SJSA1 (cell line): ENCODE measurements at places on chromosomes 1 and 21. TPM values are rescaled to one million over a fixed set of nuclear protein-coding genes. Genes with fewer than 3 reads are reported as not detected.
A peak's percentile ranks its signal among the peaks of the same experiment; 100 is the strongest.

GRCh38 chr1:246114369-246114768, 392.7 kb downstream of the SMYD3 start:
- DNase-seq: no peak

DNA sequence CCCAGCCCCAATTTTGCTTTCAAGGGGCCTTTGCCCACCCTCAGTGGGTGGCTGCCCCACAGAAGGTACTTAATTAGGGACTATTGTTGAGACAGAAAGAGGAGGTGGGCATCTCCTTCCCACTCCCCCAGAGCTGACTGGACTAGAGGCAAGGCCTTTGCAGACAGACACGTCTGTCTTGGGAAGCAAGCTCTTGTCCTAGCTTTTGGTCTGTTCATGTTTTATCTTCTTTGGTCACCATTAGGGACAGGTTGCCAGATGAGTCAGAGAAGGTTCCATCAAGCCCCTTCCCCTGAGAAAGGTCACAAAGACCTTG, 27.7 kb downstream of the PTAFR start:
- no peak for DNase-seq

DNA sequence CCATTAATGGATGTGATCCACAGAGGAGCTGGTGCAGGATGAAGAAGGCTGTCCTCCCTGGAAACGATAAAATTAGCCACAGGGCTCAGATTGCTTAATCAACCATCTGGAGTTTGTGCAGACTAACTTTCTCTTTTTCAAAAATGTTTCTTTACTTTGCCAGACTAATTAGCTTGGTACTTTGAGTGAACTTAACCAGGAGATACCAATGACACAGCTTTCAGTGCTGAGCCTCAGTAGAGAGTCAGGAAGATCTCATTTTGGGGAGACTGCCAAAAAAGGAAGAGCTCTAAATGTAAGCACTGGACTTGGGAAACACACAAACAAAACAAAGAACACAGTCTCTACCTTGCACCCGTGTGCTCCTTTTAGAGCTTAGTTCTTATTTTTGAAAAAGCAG, 248.1 kb upstream of the DEPDC1 start:
- no peak for DNase-seq

GRCh38 chr1:84442256-84442655, 36.8 kb upstream of the RPF1 start:
- peak; percentile 48 for DNase-seq

DNA sequence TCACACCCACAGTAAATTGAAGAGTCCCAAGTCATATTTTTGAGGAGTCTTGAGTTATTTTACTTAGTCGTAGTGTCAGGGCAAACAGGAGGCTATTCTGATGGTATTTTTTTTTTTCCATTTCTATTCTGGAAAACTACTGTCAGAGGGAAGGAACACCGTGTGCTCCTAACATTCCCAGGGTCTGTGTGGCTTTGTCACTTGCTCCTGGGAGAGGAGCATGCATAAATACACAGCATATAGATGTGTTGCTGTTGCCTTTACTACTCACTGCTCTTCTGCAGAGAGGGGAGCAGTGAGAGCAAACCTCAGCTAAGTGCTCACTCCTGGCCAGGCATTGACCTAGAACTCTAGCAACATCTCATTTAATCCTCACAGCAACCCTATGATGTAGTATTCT, 45.8 kb downstream of the COLGALT2 start:
- no peak for DNase-seq

GRCh38 chr1:156106624-156107488, 7.7 kb upstream of the LMNA start:
- DNase-seq: peak; percentile 69

- no peak for DNase-seq
Measured at GRCh38 chr21:35111321-35111930, 62.3 kb upstream of the RUNX1 start.

- DNase-seq: no peak
Measured at GRCh38 chr1:236320671-236321070, 38.9 kb upstream of the ERO1B start.

- no peak for DNase-seq
Measured at GRCh38 chr1:86082183-86082582, 74.4 kb downstream of the COL24A1 start.

- no peak for DNase-seq
Measured at GRCh38 chr1:227037121-227037520, 97.0 kb downstream of the COQ8A start.

- DNase-seq: no peak
Measured at GRCh38 chr1:150259217-150259616, 1.6 kb downstream of the CA14 start.

GRCh38 chr1:54157401-54157800, 4.6 kb upstream of the CDCP2 start:
- DNase-seq: no peak

DNA sequence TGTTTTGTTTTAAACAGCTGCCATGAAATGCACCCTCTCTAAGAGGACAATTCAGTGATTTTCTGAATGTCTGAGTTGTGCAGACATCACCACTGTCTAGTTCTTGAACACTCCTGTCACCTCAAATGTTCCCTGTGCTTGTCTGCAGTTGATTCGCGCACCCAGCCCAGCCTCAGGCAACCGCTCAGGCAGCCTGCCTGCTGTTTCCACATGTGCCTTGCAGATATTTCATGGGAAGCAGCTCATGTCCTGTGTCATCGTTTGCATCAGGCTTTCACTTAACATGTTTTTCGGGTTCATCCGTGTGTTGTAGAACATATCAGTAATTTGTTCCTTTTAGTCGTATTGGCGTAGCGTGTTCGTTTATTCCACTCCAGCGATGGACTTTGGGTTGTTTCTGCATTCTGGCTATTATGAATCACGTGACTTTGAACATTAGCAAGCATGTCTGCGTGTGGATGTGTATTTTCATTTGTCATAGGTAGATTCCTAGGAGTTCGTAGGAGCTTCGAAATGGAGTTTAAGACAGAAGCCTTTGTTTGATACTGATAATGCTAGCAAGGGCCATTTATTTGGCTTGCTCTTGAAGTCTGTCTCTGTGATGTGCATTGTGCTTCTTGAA, 12.1 kb downstream of the ADARB1 start:
- no peak for DNase-seq

DNA sequence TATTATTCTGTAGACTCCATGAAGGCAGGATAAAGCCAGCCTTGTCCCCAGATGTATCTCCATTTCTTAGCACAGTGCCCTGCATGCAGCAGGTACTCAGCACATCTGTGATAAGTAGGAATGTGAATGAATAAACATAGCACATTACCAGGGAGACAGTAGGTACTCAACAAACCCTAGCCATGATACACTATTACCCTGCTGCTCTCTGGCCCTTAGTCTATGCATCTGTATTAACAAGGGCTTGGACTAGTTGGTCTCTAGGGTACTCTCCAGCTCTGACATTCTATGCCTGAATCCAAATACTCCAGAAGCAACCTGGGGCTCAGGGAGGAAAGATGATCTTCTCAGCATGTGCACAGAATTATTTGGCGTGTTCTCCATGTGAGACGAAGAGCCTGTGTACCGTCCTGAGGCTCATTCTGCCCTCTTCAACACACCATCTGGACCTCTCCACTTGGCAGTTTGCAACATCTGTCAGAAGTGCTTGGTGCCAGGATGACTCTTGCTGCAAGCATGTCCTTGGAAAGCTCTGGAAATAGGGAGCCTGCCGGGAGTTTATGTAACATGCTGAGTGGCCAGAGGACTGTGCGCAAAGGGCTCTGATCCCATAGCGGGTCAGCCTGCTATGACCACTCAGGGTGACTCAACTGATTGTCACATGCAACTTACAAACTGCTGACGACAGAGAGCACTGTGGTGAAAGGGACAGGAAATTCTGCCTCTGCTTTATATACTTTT, 228.2 kb upstream of the USP24 start:
- peak; percentile 77 for DNase-seq

GRCh38 chr1:33332357-33332789, 11.5 kb upstream of the A3GALT2 start:
- DNase-seq: no peak

DNA sequence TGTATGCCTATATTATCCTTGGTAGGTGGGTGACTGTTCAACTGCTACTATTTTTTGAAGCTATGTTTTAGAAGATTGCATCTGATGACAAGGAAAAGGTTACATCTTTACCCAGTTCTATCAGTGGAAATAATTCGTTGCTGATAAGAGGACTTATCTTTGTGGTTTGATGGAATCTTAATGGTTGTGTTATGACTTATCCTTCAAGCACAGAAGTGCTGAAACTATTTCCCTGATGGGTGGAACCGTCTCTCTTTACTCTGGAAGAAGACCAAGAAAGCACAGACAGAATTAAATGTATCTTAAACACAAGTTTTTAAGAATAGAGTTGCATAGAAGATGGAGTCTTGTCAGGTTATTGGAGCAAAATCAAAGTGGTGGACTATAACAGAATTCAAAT, 437.7 kb upstream of the KAZN start:
- DNase-seq: no peak

DNA sequence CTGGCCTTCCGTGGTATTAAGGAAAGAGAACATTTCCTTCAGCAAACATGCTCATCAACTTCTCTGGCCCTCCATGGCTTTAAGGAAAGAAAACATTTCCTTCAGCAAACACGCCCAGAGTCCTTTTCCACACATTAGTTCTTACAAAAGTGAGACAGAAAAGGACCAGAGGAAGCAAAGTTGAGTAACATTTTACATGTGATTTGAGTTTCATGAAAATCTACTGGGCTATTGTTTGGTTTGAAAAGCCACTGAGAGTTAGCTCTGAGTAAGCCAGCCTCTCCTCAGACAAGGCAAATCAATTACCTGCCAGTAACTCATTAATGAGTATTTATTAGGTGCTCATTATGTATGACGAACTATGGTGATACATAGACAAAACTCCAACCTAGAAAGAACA, 78.0 kb downstream of the NID1 start:
- DNase-seq: no peak

DNA sequence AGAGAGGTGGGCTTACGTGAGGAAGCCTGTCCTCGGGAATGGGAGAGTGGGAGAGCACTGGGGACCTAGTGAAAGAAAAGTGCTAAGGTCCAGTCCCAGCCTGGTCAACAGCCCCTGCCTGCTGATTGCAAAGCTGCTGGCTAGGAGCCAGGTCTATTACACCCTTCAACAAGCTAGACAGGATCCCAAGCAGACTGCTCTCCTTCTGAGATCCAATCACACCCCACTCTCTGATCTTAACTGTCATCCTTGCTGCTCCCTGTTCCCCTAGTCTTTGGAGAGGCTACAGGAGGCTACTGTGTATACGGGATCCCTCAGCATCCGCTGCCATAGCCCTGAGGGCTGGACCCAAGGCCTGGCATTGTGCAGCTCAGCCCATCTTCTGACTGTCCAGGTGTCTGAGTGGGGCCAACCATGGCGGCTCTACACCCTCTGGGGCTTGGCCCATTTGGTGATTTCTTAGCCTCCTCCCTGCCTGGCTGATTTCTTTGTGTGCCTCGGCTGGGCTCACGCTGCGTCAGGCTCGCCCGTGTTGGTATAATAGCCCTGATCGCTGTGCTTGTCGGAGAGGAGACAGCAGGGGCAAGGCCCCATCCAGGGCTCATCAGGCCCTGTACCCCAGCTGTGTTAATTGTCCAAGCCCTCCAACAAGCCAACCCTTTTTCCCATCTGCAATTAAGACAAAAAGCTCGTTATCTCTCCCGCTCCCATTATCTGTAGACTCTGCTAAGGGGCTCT, 43.9 kb downstream of the NAV1 start:
- DNase-seq: no peak

DNA sequence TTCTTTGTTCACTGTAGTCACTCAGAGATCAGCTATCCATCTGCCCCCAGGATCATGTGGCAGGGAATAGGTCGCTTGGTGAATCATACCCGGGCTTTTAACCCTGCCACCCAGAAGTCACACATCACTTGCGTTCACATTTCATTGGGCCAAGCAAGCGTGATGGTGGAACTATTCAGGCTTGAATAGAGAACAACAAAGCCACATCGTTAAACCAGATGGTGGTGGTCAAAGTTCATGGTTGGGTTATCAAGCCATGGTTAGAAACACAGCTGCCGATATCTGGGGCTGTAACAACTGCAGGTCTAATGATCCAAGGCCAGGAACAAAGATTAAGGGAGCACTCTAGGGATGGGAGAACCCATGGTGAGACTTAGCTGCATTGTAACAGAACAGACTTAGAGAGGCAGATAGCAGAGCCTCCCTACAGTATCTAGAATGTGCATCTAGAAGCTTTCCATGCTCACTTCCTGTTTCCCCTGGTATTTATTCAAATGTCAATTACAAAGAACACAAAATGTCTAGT, 40.0 kb upstream of the PTPRC start:
- DNase-seq: no peak

DNA sequence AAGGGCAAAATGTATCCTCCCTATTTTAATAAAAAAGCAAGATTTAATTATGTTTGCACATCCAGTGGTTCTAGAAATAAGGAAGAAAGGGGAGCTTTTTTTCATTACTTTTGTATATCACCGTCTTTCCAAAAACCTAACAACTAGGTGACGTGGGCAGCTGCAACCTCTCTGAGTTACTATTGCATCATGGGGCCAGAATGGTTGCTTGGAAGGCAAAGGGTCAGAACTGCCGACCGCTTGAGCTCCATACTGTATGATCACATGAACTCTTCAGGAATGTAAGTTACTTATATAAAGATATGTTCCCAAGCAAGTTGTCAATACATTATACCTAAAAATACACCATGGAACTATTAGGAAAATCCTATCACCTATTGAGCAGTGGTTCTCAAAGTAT, 85.6 kb upstream of the HIVEP3 start:
- no peak for DNase-seq

DNA sequence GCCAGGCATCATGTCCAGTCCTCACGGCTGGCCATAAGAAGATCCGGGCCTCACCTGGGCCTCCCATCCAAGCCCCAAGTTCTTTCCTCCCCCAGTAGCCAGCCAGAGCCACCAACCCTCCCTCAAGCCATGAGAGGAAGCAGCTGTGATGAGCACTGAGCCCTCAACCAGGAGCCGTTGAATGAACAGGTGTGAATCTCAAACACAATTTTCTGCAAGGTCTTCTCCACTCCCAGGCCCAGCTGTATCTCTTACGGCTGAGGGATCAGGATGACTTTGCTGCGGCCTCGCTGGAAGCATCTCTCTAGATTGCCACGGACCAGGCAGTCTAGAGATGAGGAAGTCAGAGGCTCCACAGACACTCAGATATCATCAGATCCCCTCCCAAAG, 9.8 kb upstream of the CLDN14 start:
- DNase-seq: no peak

DNA sequence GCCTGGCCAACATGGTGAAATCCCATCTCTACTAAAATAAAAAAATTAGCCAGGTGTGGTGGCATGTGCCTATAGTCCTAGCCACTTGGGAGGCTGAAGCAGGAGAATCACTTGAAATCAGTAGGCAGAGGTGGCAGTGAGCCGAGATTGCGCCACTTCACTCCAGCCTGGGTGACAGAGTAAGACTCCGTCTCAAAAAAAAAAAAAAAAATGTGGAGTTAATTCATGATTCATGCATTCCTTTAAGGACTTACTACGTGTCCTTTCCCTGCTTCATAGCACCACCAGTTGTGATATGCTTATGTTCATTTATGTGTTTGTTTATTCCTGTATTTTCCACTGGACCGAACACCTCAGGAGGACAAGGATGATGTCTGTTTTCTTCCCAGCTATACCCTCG, 12.7 kb upstream of the PRELP start:
- DNase-seq: peak; percentile 55

KCNJ10 gene
- not detected in 2 replicates for total RNA-seq

SLFNL1 gene
- 0.03 TPM in 1 of 2 replicates, not detected in the other for total RNA-seq

NEK2 gene
- 61.4 and 75.1 TPM in 2 replicates for total RNA-seq

PPFIA4 gene
- not detected in 2 replicates for total RNA-seq

CZIB gene
- 90.0 and 92.7 TPM in 2 replicates for total RNA-seq

SLC30A10 gene
- not detected in 2 replicates for total RNA-seq

BSND gene
- total RNA-seq: not detected in 2 replicates

NBPF20 gene
- total RNA-seq: 1.1 and 1.3 TPM in 2 replicates

OR2AK2 gene
- not detected in 2 replicates for total RNA-seq

RGS8 gene
- total RNA-seq: 0.37 TPM in 1 of 2 replicates, not detected in the other

DCST2 gene
- not detected in 2 replicates for total RNA-seq

CD101 gene
- total RNA-seq: 0.05 and 0.50 TPM in 2 replicates

SHISAL2A gene
- not detected in 2 replicates for total RNA-seq

DCAF8 gene
- total RNA-seq: 37.5 and 45.8 TPM in 2 replicates

GJA4 gene
- not detected in 2 replicates for total RNA-seq
